ENCODE measurements at places on chromosomes 11 and 22. TPM values are rescaled to one million over a fixed set of nuclear protein-coding genes. Genes with fewer than 3 reads are reported as not detected.

DNA sequence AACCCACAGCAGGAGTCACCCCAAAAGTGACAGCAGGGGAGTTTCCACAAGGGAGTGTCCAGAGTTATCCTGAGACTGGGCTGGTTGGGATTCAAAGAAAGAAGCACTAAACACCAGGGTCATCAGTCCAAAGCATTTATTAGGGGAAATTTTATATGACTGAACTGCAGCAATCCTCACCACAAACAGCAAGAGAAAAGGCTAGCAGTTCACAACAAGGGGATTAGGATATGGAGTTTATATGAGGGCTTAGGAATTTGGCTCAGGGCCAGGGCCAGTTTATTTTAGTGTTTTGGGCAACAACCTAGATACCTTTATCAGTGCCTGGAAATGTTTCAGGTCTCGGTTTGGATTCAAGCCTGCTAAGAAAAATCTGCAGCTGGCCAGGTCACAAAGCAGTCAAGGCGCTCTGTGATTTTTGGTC, 4.6 kb upstream of the TMEM126A start:
- peaks cover 9% of the 10 kb centered on the region for H3K36me3 ChIP-seq
- peaks cover 9% of the 10 kb centered on the region for H3K4me1 ChIP-seq
- DNase-seq = no peak
- H3K4me3 ChIP-seq = no peak overlapping the region

- peaks cover 4% of the 10 kb centered on the region for H3K27me3 ChIP-seq
- no peaks in the 10 kb centered on the region for H3K4me1 ChIP-seq
- no peak for DNase-seq
- no peak overlapping the region for H3K4me3 ChIP-seq
Observed at GRCh38 chr11:72652873-72653630, 21.2 kb downstream of the PDE2A start.

DNA sequence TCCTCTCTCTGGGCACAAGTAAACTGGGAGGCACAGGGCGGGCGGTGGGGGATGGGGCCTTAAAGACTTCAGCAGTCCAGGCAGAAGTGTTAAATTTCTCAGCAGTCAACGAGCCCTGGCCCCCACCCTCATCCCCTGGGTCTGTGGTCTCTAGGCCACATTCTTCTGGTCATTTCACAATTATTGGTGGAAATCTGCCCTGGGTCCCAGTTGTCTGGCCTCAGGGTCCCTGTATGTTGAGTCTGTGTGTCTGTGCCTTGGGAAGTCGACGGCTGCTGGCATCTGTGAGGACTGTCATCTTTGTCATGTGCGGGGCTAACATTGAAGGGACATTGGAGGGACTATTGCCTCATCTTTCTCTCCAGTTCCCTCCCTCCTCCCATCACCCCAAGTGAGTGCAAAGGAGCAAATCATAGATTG, 1.7 kb downstream of the TSPAN18 start:
- no peak overlapping the region for H3K27ac ChIP-seq
- peaks cover 50% of the 10 kb centered on the region for H3K27me3 ChIP-seq
- DNase-seq = no peak
- H3K4me3 ChIP-seq = peak overlapping the region; percentile 71

DNA sequence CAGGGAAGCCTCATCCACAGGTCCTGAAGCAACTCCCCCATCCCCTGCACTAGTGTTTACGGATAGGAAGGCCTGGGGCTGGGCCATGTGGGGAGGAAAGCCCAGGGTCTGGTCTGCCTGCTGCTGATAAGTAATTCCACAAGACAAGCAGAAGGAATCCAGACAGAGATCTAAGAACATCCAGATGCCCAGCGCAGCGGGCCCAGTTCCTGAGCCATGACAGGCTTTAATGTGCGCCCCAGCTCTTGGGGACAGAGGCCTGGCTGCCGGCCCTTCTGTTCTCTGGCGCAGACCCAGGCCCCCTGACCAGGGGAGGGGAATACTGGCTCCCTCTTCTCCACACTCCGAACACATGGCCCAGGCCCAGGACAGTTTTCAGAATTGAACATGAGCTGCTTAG, 28.8 kb upstream of the ETS1 start:
- no peak overlapping the region for H3K4me3 ChIP-seq
- H3K27me3 ChIP-seq = no peaks in the 10 kb centered on the region

The RPS3 gene
- 3,262 TPM for total RNA-seq

The CASP4 gene
- total RNA-seq = 96.4 TPM

All from activated CD8-positive, alpha-beta memory T cell treated with anti-CD3 and anti-CD28 coated beads, Interleukin-2, amount 10 ng/mL, durations not matched to agents 7 days and 5 days (primary cell).